Heart right ventricle (tissue), 16 donors: ENCODE measurements at places on chromosomes 3 and 15. TPM values are rescaled to one million over a fixed set of nuclear protein-coding genes. Genes with fewer than 3 reads are reported as not detected.

DNA sequence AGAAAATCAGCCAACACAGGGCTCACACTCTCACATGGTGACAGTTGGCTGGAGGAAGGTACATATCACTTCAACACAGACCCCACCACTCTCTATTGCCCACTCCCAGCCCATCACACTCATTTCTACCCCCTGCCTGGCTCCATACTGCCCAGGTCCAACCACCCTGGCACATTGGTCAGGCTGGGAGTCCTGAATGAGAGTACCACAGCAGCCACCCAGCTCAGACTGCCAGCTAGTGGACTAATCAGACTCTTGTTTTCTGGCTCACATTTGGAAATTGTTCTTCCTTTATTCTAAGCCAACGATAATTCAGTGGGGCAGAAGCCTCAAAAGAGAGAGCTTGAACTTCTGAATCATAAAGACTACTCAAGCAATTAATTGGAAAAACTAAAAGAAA, 20.0 kb downstream of the MRPL46 start:
- no peak for DNase-seq

DNA sequence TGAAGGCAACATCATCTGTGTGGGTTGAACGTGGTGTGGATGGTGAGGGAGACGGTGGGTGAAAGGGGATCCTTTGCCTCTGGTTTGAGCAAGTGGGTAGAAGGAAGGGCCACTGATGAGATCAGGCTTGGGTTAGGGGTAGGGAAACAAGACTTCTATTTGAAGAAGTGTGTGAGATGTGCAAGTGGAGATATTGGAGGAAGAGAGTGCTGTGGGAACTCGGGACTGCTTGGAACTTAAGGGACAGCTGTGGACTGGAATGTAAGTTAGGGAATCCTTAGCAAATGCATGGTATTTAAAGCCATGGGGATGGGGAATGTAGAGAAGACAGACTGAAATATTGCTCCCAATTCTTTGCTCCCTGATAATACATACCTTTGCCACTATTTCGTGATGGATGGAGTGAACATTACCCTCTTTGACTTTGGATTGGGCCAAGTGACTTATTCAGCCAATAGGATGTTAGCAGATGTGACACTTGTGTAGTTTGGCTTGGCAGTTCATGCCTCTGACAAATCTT, 30.2 kb upstream of the AMOTL2 start:
- DNase-seq, result no peak

GRCh38 chr3:119403201-119403600, 60.2 kb downstream of the TMEM39A start:
- DNase-seq, result no peak

DNA sequence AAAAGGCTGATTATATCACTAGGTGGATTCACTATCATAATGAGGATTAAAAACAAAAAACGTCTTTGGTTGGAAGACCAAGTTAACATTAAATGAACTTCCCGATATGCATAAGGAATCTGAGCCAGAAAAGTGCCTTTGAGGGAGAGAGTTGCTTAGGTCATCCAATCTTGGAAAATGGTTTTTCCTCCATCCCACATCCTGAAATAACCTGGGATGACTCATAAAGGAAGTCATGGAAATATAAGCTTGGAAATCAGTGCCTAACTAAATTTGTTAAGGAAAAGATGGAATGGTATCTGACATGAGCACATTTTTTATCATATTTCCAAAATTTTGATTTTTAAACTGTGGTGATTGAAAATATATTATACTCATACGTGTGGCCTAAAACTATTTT, 66.0 kb downstream of the KBTBD8 start:
- no peak for DNase-seq

- no peak for DNase-seq
Observed at GRCh38 chr15:98169551-98169950, 209.0 kb downstream of the ARRDC4 start.

- no peak for DNase-seq
Observed at GRCh38 chr3:195755391-195755790, 34.6 kb downstream of the MUC20 start.

- no peak for DNase-seq
Observed at GRCh38 chr15:74829991-74830390, 3.6 kb downstream of the CPLX3 start.

GRCh38 chr3:17798000-17798399, 55.6 kb upstream of the TBC1D5 start:
- no peak for DNase-seq

DNA sequence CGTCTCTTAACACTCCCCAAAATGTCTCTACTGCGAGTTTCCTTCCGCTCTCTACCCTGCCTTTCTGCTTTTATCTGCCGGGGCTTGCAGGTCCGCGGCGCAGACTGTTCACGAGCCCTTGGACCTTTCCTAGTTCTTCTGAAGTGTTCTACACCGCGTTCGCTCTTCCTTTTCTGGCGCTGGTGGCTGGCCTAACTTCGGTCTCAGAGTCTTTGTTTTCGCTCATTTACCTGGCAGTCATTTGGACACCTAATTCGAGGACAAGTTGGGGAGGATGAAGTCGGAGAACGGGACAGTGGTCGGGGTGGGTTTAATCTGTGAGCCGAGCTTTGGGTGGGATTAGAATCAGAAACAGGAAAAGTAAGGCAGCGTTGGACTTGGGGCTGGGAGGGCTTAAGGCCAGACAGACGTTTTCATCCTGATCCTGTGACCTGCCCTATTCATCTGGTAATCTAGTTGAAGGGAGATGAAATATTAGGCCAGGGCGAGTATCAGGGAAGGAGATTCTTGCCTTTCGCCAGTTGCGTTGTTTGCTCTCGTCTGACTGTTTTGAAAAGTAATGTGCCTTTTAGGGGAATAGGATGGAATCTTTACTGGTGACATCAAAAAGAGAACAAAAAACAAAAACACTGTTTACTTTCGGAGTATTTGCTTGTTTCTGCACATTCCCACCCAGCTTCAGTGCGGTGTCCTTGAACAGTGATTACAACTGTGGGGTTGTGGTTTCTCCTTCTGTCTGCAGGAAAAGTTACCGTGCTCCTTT, 1.8 kb downstream of the DIPK2A start:
- peak; percentile 7 for DNase-seq

DNA sequence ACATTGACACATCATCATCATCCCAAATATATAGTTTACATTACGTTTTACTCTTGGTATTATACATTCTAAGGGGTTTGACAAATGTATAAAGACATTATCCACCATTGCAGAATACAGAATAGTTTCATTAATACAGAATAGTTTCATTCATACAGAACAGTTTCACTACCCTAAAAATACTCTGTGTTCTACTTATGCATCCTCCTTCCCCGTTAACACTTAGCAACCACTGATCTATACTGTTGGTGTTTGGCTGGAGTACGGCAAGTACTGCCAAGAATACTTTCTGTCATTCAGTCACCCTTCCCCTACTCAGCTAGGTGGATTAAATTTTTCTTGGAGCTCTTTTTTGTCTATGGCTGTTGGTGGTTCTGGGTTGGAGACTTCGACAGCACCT, 33.4 kb downstream of the LEKR1 start:
- DNase-seq, result no peak

GRCh38 chr3:43874290-43874689, 183.6 kb downstream of the ABHD5 start:
- DNase-seq, result no peak

- no peak for DNase-seq
Observed at GRCh38 chr3:108130701-108131474, 40.1 kb upstream of the CD47 start.

GRCh38 chr15:66722757-66723540, 20.9 kb downstream of the SMAD6 start:
- DNase-seq, result no peak

DNA sequence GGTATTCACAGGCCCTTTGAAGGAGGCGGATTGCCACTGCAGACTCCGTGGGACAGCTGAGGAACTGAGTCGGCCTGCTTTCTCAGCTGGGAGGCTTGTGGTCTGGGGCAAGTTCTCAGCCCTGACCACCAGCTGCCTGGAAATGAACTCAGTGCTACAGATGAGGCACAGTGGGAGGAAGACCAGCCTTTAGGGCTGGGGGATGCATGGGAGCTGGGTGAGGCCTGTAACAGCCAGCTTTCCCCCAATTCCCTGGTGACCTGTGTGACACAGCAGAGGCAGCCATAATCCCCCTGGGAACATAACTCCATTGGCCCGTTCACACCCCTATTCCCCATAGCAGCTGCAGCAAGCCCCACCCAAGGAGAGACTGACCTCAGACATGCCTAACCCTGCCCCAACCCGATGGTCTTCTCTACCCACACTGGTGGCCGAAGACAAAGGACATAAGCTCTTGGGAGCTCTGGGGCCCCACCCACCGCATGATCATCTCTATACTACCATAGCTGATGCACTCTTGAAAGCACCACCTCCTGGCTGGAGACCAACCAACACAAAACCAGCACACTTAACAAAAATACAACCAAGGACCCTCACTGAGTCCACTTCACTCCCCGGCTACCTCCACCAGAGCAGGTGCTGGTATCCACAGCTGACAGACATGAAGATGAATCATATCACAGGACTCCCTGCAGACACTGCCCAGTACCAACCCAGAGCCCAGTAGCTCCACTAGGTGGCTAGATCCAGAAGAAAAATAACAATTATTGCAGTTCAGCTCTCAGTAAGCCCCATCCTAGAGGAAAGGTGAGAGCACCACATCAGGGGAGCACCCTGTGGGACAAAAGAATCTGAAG, 24.9 kb downstream of the ZMAT3 start:
- DNase-seq, result no peak

The GRIP2 gene
- 56.8 TPM for polyA plus RNA-seq

The NPAP1 gene
- under 0.01 TPM for polyA plus RNA-seq

The NPHP3 gene
- 3.8 TPM for polyA plus RNA-seq

The TF gene
- 2.6 TPM for polyA plus RNA-seq
